Endothelial cell of umbilical vein (primary cell): ENCODE measurements at places on chromosomes 5 and 9.

GRCh38 chr5:118604106-118604505 is 384.2 kb downstream of the DTWD2 start:
- no peak for DNase-seq

DNA sequence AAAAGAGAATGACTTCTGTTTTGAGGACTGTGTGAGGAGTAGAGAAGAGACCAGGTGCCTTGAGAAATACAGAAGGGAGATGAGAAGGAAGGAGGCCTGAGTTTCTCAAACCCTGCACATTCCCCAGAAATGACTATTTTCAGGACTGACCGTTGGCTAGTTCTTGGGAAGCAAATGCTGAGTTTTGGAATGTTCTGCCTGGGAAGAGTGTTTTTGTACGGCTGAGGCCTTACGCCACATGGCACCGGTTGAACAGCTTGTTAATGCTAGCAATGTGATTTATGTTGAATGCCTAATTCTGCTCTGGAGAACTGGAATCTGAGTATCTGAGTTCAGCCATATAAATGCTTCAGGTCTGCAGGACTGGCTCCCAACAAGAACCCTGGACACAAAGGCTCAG is 152.7 kb upstream of the ADAMTS16 start:
- DNase-seq: no peak

DNA sequence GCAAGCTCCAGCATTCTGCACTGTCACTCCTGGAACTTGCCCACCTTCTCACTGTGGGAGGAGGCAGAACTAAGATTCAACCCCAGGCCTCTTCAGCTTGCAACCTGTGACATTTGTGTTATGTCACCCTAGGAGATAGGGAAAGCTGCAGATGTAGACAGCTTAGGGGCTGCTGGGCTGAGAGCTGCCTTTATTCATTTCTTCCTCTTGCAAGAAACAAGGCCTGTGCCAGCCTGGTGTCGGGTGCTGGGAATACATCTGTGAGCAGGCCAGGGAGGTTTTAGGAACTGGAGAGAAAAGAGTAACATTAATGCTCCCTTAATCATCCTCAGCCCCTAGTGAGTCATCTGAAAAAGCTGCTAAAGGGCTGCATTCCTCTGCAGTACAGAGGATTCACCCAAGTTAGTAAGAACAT is 101.8 kb downstream of the FGF18 start:
- peak; percentile 32 for DNase-seq

GRCh38 chr9:128819716-128820664 is 1.7 kb downstream of the ENDOG start:
- DNase-seq: no peak

DNA sequence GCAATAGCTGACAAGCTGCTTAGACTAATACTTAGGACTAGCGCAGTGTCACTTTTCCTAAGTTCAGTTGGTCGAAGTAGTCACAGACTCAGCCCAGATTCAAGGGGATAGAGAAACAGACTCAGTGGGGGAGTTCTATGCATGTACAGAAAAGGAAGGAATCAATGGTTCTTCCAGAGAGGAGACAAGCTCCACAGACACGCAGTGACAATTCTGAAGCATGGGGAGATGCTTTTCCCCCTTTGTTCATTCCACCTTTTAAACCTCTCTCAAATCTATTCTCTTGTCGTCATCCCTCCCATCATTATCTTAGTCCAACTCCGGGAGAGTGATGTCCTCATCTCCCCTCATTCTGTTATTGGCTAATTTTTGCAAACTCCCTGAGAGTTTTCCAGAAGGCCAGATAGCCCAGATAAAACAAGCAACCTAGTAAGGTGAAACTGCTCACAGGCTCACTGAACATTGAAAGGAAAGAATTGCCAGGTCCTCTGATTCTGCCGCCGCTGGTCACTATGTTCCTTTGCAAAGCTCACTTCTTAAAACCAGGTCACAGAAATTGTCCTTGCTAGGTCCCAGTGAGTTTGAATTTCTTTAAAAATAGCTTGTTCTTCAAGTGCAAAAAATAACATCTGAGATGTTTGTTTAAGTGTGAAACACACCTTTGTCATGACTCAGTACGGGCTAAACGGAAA is 13.4 kb upstream of the STRBP start:
- DNase-seq: no peak

DNA sequence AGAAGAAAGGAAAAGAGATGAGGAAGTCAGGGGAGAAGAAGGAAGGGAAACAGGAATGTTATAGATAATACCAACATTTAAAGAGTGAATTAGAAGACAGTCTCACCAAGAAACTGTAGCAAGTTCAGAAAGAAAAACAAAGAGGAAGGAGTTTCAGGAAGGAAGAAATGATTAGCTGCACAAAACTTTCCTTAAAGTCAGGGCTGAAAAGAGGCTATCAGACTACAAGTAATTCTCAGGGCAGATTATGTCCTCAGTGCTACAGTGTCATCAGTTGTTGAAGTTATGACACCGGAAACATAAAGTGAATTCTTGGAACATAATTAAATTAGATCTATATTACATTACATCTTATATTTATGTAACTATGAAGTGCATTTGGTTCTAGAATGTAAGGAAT is 226.9 kb downstream of the ARRDC3 start:
- DNase-seq: peak; percentile 49

DNA sequence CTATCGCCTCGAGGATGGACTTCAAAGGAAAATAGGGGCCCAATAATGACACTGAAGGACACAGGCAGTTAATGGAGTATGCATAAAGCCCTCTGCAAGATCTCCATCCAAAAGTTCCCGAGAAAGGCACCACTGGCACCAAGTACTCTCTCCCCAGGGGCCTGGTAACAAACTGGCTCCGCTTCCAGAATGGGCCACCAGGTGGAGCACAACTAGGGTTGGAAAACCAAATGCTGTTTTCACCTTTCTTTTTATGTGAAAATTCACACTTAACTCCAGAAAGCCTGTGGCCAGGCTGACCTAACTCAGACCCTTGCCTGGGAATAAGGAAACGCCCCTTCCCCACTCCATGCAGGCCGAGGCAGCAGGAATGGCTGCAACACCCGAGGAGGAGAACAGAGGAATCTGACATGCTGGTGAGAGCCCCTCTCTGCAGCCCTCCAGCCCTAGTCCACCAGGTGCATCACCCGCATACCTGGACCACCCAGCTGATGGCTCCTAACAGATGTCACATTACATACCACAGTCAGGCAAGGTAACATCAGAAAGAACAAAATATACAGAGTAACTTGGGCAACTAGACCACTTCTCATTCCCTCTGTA is 42.8 kb downstream of the CAMSAP1 start:
- peak; percentile 51 for DNase-seq

DNA sequence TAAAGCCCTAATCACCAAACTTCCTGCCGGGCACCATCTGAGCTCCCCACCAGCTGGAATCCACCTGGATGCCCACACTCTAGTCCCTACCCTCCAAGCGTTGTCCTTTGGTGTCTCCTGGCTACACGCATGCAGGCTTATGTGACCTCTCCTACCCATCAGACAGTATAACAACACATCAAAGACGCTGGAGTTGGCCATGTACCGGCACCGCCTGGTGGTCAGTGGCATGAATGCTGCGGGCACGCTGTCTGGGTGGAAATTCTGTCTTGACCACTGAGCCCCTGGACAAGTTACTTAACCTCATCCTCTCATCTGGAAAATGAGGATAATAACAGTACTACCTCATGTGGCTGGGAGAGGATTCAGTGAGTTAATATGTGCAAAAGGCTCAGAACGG is 23.4 kb upstream of the CORO2A start:
- DNase-seq: peak; percentile 12

- peak; percentile 26 for DNase-seq
Measured at GRCh38 chr5:133610489-133611356, 1.6 kb downstream of the FSTL4 start.

DNA sequence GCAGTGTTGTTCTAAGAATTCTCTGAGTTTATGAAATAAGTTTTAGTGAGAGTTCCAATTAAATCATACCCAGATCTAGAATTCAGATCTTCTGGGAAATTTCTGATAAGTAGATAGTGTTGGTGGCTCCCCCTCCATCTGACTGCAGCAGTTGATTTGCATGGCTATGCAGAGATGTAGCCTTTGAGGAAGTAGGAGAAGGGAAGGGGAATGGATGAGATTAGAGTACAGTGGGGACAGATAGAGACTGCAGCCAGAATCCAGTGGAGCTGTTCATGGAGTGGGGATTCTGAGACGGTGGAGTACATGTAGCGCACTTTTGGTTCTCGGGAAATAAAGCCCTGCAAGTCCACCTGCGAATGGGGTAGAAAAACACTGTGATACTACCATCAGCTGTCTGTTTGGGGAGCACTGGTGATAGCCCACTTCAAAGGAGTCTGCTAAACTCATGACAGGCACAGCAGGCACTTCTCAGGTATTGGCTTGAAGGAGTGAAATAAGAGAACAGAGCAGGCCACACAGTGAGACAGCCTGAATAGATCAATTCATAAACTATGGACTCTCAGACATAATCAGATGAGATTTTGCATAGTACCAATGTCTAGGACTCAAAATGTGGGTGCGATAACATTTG is 96.8 kb downstream of the ALDH1A1 start:
- no peak for DNase-seq

- no peak for DNase-seq
Measured at GRCh38 chr5:173718469-173718868, 102.0 kb upstream of the BOD1 start.

DNA sequence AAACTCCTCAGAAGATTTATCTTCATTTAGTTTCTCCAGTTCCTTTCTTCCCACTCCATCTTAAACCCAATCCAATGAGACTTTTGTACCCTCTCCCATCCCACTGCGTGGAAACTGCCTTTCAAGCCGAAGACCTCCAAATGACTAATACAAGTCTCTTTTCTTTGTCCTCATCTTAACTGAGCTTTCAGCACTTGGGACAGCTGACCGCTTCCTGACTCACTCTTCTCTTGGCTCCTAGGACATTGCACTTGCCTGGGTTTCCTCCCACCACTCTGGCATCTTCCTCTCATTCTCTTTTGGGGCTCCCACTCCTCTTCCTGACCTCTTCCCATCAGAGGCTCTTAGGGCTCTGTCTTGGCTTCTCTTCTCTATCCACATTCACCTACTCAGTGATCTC is 243.7 kb downstream of the HSPA4 start:
- DNase-seq: no peak

DNA sequence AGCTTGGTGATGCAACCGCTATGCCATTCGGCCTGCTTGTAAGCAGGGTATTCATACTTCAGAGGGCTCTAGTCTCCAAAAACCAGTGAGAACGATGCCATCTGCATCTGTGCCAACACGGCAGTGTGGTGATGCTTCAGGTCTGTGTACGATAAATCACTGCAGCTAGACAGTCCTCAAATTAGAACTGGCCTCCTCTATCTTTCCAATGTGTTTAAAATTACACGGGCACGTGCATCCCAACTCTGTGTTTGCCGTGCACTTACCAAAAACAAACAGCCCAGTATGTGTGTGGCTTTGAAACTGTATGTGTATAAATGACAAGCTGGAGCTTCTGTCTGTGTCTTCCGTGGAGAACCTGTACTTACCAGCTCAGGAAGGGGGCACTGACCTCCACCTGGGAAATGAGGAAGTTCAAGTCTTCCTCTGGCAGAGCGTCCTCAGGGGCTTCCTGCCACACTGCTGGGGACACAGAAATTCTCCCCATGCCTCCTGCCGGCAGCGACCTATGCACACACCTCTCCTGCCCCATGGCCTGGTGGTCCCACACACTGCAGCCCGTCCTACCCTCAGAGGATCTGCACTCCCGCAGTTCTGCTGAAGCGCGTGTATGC is 12.3 kb downstream of the MED10 start:
- no peak for DNase-seq

- no peak for DNase-seq
Measured at GRCh38 chr9:98804083-98804482, 3.4 kb upstream of the GALNT12 start.

GRCh38 chr5:81837667-81838306 is 86.9 kb upstream of the SSBP2 start:
- no peak for DNase-seq

DNA sequence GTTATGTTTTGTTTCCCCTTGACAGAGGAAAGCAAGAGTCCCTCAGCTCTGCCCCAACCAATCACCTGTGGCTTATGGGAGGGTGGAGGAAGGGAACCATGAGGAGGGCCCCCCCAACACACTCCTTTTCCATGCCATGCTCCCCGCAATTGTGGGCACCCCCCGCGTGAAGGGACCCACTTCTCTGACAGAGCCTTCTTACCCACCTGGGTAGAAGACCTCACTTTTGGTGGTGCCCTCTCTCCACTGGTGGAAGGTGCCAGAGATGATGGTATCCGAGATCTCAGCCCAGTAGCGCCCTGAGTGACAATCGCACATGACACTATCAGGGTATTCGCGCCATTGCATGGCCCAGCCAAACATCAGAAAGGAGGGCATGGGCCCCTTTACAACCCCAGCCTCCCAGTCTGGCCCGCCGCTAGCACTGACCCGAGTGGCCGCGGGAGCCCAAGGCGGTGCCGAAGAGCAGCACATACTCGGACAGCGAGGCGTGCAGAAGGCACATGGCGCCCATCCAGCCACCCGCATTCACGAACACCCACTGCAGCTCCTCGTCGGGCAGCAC is 714 bp downstream of the SIGMAR1 start:
- DNase-seq: no peak

DNA sequence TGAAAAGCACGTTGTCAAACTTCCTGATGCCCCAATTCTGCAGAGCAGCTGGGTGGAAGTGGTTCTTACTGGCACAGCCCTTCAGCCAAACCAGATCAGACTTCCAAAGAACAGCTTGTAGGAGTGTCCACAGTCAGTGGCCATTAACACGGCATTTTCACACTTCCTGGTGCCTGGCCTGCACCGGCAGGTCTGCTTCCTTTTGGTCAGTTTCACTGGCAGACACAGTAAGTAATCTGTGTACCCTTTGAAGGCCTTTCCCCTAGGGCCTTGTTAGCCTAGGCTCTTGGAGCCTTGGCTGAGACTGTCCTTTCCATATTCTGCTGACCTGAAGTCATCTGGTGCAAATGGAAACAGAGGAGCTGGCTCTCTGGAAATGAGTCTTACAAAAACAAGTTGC is 297.5 kb upstream of the TNC start:
- no peak for DNase-seq

- DNase-seq: no peak
Measured at GRCh38 chr5:140224658-140225057, 49.7 kb downstream of the CYSTM1 start.

DNA sequence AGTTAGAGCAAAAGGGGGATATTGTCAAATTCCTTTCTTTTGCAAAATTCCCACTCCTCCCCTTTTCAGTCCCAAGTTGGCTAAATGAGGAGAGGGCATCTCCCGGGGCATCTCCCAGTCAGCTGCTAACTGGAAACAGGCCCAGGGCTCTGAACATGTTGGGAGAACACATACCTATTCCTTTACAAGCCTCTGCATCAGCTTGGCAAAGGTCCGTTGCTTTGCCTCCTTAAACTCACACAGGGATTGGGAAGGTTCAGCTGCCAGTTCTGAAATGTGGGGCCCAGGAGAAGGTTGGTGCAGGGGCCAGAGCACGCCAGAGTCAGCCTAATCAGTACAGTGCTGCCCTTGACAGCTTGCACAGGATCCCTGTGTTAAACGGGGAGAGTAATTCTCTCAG is 11.0 kb upstream of the DMRT3 start:
- DNase-seq: no peak

- no peak for DNase-seq
Measured at GRCh38 chr5:130166839-130167490, 262.7 kb downstream of the CHSY3 start.
